ENCODE measurements at places on chromosomes 5 and 9.

- DNase-seq = no peak
These were observed 31.2 kb upstream of the AFAP1L1 start for GRCh38 chr5:149240354-149240998.

DNA sequence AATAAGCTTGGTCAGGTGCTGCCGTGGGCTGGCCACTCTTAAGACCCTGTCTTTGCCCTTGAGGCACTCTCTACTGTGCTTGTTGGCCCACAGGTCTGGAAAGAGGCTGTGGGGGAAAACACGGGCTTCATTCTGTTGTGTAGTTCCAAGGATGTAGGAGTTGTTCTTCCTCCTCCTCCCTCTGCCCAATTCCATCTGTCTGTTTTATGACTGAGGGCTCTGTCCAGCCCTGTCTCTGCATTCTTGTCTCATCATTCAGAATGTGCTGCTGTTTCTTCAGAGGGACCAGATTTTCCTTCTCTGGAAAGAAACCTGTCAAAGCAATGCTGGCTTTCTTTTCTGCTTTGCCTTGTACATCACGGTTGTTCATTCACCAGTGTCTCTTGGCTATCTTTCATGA lies 84.1 kb downstream of the MAP1B start:
- DNase-seq = no peak

- DNase-seq = no peak
These were observed 84.0 kb downstream of the RGS3 start for GRCh38 chr9:113547501-113547900.

DNA sequence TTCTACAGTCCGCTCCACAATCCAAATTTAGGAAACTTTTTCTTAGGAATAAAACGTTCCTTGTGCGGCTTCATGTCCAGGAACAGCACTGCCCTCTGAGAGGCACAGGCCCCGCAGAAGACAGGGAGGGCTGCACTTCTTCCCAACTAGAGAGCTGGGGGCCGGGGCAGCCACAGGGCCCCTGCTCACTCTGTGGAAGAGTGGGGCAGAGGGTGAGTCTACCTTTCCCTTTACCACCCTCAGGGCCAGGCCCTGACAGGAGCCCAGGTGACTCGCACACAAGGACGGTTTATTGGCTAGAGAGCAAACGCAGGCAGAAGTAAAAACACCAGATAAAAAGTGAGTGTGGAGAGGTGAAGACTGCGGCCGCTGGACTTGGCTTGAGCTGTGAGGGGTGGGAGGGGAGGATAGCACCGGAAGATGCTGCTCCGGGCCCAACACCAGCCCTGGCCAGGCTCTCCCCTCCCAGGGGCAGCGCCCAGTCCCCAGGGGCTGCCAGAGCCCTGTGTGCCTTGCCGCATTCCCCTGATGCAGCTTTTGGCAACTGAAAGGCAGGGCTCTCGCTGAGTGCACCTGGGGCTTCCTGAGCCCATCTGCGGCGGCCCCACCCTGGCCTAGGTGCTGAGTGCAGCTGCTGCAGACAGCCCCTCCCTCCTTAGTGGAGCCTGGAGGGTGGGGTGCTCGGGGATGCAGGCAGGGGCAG lies 20.2 kb downstream of the SH3GLB2 start:
- DNase-seq = peak; percentile 23

GRCh38 chr5:143559586-143560109 lies 156.2 kb upstream of the NR3C1 start:
- no peak for DNase-seq

GRCh38 chr5:180370861-180371641 lies 17.9 kb upstream of the GFPT2 start:
- no peak for DNase-seq

DNA sequence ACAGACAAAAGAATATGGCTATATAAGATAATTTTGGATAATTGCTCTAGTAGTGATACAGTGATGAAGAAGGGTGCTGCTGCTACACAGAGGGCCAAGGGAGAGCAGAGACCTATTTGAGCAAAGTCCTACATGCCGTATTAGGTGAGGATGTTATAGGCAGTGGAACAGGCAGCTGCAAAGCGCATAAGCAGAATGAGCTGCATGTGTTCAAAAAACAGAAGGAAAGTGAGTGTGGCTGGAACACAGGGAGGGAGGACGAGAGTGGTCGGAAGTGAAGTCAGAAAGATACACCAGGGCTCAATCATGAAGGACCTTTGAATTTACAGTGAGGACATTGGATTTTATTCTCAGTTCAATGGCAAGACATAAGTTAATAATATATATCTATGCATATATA lies 35.4 kb downstream of the ITGA2 start:
- no peak for DNase-seq

Measured in PC-3 (cell line).